ENCODE measurements at places on chromosomes 5 and 9. TPM values are rescaled to one million over a fixed set of nuclear protein-coding genes. Genes with fewer than 3 reads are reported as not detected.

SURF6 gene
- 18.2 TPM for total RNA-seq

HDAC3 gene
- total RNA-seq = 54.9 TPM

KCNV2 gene
- total RNA-seq = not detected

IQGAP2 gene
- total RNA-seq = 21.2 TPM

All from diencephalon (tissue), 1 donor.